ENCODE measurements at places on chromosomes 5 and 9.

DNA sequence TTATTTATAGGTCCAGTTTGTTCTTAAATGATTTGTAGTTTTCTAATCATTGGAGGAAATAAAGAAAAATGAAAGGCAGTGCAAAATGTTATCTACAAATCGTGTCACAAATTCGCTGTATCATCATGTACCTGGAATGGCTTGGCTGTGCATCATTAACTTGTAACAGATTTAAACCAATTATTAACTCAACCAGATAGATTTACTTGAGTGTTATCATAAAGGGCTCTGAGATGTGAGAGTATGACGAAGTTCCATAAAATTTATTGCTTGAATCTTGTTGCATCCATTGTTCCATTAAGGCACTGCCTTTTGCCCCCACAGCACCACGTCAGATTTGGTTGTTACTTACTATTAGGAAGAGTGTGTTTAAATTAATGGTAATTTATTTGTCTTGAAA lies 23.5 kb downstream of the PCSK5 start:
- no peak for DNase-seq
- no peak overlapping the region for H3K27ac ChIP-seq
- peaks cover 5% of the 10 kb centered on the region for H3K4me1 ChIP-seq
- H3K27me3 ChIP-seq, result no peaks in the 10 kb centered on the region

- no peaks in the 10 kb centered on the region for H3K4me1 ChIP-seq
- no peak overlapping the region for H3K4me3 ChIP-seq
- H3K27me3 ChIP-seq, result peaks cover 7% of the 10 kb centered on the region
- no peak for DNase-seq
Measured at GRCh38 chr5:10861423-10861790, 100.4 kb upstream of the DAP start.

DNA sequence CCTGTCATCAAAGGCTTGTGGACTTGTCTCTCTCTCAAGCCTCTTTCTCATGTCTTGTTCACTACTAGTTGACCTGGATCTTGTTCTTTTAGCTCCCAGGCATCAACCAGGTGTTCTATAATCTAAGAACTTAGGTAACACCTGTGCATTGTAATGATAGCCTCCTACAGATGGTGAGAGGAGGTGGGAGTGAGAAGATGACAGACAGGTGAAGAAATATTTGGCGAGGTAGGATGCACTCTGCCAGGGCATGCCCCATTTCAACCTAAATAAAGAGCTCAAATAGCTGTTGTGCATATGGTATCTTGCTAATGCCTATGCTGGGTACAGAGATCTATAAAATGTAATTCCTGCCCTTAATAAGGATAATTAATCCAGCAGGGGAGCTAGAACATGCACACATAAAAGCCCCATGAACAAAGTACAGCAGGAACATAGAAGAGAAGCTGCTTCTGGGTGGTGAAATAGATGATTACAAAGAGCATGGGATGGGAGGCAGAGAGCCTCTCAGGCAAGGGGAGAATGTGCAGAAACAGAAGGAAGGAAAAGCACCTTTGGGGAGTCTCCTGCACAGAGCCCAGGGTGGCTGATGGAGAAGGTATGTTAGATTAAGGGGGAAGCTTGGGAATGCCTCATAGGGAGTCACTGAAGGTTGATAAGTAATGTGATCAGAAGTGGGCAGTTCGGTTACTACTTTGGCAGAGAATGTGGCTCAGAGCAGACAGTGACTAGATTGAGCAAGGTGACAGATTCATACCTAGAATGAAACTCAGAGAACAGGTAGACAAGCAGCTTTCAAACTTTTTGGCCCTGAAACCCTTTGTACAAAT lies 28.0 kb upstream of the PLIN2 start:
- no peak for DNase-seq
- no peak overlapping the region for H3K4me3 ChIP-seq
- H3K4me1 ChIP-seq, result peaks cover 32% of the 10 kb centered on the region
- no peaks in the 10 kb centered on the region for H3K36me3 ChIP-seq

DNA sequence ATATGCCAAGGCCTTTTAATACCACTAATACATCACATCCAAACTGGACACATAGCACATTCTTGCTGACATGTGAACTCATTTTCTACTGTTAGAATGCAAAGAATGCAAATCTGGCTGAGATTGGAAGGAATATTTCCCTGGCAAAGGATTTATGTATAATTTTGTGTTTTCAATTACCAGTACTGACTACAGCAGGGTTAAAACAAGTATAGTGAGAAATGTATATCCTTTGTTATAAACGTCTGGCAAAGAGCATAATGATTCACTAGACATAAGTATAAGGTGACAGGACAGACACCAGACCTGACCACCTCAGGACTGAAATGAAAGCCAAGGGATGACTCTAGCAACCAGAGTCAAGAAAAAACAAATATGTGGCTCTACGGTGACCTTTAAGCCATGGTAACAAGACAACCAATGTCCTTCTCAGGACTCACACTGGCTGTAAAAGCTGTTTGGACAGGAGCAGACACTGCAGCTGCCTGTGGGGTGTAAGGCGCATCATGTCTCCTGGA lies 95.0 kb downstream of the MRPS27 start:
- no peak overlapping the region for H3K4me3 ChIP-seq
- DNase-seq, result no peak
- no peaks in the 10 kb centered on the region for H3K27me3 ChIP-seq
- H3K4me1 ChIP-seq, result peaks cover 7% of the 10 kb centered on the region

GRCh38 chr5:34439601-34440000 lies 216.5 kb upstream of the RAI14 start:
- H3K27me3 ChIP-seq, result peaks cover 3% of the 10 kb centered on the region
- H3K4me1 ChIP-seq, result no peaks in the 10 kb centered on the region
- H3K36me3 ChIP-seq, result no peaks in the 10 kb centered on the region
- no peak overlapping the region for H3K27ac ChIP-seq
- no peak overlapping the region for H3K4me3 ChIP-seq

DNA sequence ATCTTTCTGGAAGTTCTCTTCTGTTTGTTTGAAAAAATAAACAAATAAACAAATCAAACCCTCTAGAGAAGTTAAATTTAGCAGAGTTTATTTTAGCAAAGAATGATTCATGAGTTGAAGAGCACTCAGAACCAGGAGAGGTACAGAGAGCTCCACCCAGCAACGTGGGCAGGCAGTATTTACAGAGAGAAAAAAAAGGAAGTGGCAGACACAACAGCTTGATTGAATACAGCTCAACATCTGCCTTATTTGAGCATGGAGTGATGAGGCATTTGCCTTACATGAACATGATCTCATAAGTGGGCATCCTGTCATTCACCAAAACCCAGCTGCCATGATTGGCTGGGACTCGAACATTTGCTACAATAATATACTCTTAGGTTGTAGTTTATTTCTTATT lies 381.6 kb upstream of the ADAMTS16 start:
- DNase-seq, result no peak
- no peaks in the 10 kb centered on the region for H3K4me1 ChIP-seq
- no peaks in the 10 kb centered on the region for H3K27me3 ChIP-seq
- no peak overlapping the region for H3K27ac ChIP-seq

DNA sequence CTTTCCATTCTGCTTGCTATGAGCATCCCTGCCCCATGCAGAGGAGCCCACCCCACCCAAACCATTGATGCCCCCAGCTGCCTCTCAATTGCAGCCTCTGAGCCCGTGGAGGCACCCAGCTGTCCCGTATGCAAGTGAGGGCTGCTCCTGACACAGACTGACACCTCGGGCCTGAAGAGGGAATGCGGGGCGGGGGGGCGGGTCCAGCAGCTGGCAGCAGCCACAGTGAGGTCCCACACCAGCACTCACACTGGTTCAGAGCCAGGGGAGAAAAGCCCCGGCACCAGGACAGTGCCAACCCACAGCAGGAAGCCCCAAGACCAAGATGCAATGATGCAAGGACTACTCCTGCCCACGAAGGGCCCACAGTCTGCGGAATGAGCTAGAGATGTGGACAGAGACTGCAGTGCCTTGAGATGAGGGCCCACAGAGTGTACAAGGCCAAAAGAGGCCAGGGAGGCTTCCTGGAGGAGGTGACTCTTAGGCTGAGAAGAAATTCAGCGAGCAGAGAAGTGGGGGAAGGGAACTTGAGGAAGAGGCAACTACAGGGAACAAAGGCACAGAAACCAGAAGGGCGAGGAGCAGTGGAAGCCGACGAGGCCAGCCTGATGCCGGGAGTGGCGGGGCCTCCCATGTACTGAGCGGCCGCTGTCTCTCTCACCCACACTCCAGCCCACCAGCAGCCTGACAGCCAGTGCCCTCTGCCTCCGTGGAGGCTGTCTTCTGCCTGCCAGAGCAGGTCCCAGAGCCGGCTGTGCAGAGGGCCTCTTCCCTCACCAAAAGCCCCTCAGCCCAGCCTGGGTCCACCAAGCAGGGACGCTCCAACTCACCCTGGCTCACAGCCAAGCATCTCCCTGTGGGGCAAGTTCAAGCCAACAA lies 9.2 kb downstream of the EEIG1 start:
- H3K36me3 ChIP-seq, result peaks cover 90% of the 10 kb centered on the region
- peak overlapping the region; percentile 94 for H3K27ac ChIP-seq
- peak overlapping the region; percentile 98 for H3K4me3 ChIP-seq

DNA sequence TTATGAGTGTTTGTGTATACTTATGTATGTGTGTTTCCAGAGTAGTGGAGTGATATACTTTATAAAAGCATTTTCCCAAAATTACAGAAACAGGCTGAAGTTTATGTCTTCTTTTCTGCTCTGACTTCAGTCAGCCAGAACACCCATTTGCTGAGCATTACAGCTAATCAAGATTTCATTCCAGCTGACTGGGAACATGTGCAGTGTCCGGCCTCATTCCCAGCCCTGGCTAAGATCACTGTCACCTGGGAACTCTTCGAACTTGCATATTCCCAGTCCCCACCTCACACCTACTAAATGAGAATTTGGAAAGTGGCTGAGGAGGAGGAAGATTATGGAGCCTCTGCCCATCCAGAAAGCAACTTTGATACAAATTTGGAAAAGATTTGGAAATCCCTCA lies 90.8 kb upstream of the PRRC1 start:
- no peak overlapping the region for H3K27ac ChIP-seq
- no peak for DNase-seq
- H3K36me3 ChIP-seq, result no peaks in the 10 kb centered on the region
- peaks cover 9% of the 10 kb centered on the region for H3K4me1 ChIP-seq

DNA sequence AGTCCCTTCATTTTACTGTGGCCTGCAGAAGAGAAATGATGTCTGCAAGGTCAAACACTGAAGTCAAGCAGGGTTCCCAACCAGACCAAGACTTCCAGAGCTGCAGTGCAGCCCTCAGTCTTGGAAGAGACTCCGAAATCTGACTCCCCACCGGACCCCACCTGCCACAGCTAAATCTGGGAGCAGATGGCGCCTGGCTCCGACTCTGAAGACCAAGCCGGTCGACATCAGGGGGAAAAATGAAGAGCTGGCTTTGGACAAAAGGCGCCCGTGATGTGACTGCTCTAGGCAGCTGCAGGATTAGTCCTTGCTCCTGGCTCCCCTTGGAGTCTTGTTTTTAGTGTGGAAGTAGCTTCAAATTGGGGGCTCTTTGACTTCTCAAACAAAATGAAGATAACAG lies 72.4 kb upstream of the ZNF622 start:
- peaks cover 28% of the 10 kb centered on the region for H3K36me3 ChIP-seq
- H3K4me3 ChIP-seq, result no peak overlapping the region
- no peak overlapping the region for H3K27ac ChIP-seq
- no peak for DNase-seq
- H3K4me1 ChIP-seq, result peaks cover 22% of the 10 kb centered on the region

GRCh38 chr9:137167277-137167746 lies 2.5 kb downstream of the LRRC26 start:
- H3K27ac ChIP-seq, result no peak overlapping the region
- H3K36me3 ChIP-seq, result no peaks in the 10 kb centered on the region
- peaks cover 35% of the 10 kb centered on the region for H3K27me3 ChIP-seq
- H3K4me3 ChIP-seq, result no peak overlapping the region

GRCh38 chr9:109010746-109011145 lies 2.6 kb downstream of the CTNNAL1 start:
- peaks cover 36% of the 10 kb centered on the region for H3K4me1 ChIP-seq
- no peak overlapping the region for H3K4me3 ChIP-seq
- H3K36me3 ChIP-seq, result peaks cover 5% of the 10 kb centered on the region
- peak; percentile 73 for DNase-seq

GRCh38 chr9:135303280-135303647 lies 176.3 kb upstream of the PPP1R26 start:
- no peak overlapping the region for H3K27ac ChIP-seq
- H3K4me1 ChIP-seq, result peaks cover 3% of the 10 kb centered on the region
- H3K36me3 ChIP-seq, result no peaks in the 10 kb centered on the region
- H3K4me3 ChIP-seq, result no peak overlapping the region

GRCh38 chr9:37969558-37970300 lies 65.8 kb upstream of the SLC25A51 start:
- no peak overlapping the region for H3K4me3 ChIP-seq
- no peak overlapping the region for H3K27ac ChIP-seq
- no peaks in the 10 kb centered on the region for H3K27me3 ChIP-seq
- DNase-seq, result no peak
- peaks cover under 1% of the 10 kb centered on the region for H3K4me1 ChIP-seq

GRCh38 chr5:31130676-31131075 lies 62.8 kb upstream of the CDH6 start:
- no peak overlapping the region for H3K4me3 ChIP-seq

DNA sequence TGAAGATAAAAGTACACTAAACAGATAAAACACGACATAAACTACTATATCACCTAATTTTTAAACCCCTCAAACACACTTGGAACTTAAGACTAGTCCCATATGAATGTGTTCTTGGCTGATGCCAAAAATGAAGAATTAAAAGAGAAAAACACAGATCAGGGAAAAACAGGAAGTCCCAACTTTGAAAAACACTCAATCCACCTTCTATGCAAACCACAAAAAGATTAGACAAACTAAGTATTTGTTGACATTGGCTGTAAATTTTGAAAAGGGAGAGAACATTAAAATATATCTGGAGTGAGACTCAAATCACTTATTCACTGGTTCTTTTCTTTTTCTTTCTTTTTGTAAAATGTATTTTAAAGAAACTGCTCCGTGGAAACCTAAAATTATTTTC lies 81.4 kb downstream of the ANKH start:
- H3K36me3 ChIP-seq, result peaks cover 27% of the 10 kb centered on the region
- H3K27ac ChIP-seq, result no peak overlapping the region
- no peak overlapping the region for H3K4me3 ChIP-seq
- H3K27me3 ChIP-seq, result no peaks in the 10 kb centered on the region
- no peak for DNase-seq

- no peak overlapping the region for H3K4me3 ChIP-seq
- DNase-seq, result no peak
- H3K4me1 ChIP-seq, result no peaks in the 10 kb centered on the region
- no peaks in the 10 kb centered on the region for H3K36me3 ChIP-seq
- H3K27me3 ChIP-seq, result no peaks in the 10 kb centered on the region
- no peak overlapping the region for H3K27ac ChIP-seq
Measured at GRCh38 chr5:60497706-60498500, 202.1 kb downstream of the DEPDC1B start.

- no peaks in the 10 kb centered on the region for H3K36me3 ChIP-seq
- H3K4me3 ChIP-seq, result no peak overlapping the region
- H3K4me1 ChIP-seq, result peaks cover 7% of the 10 kb centered on the region
- H3K27me3 ChIP-seq, result no peaks in the 10 kb centered on the region
- DNase-seq, result peak; percentile 24
Measured at GRCh38 chr9:4344946-4345345, 45.1 kb upstream of the GLIS3 start.

- H3K4me1 ChIP-seq, result peaks cover 34% of the 10 kb centered on the region
- H3K36me3 ChIP-seq, result peaks cover 14% of the 10 kb centered on the region
- peak overlapping the region; percentile 31 for H3K27ac ChIP-seq
- DNase-seq, result peak; percentile 42
- H3K4me3 ChIP-seq, result peak overlapping the region; percentile 34
Measured at GRCh38 chr9:128192601-128193371, 1.4 kb upstream of the CIZ1 start.

GRCh38 chr5:132408456-132408855 lies 38.9 kb downstream of the SLC22A5 start:
- H3K36me3 ChIP-seq, result peaks cover 44% of the 10 kb centered on the region
- no peak overlapping the region for H3K4me3 ChIP-seq
- no peak for DNase-seq
- H3K4me1 ChIP-seq, result peaks cover 51% of the 10 kb centered on the region

Data from activated CD4-positive, alpha-beta T cell treated with anti-CD3 and anti-CD28 coated beads, Interleukin-2, amount 10 ng/mL, durations not matched to agents 7 days and 5 days (primary cell).